ENCODE measurements at places on chromosomes 7 and 10.

DNA sequence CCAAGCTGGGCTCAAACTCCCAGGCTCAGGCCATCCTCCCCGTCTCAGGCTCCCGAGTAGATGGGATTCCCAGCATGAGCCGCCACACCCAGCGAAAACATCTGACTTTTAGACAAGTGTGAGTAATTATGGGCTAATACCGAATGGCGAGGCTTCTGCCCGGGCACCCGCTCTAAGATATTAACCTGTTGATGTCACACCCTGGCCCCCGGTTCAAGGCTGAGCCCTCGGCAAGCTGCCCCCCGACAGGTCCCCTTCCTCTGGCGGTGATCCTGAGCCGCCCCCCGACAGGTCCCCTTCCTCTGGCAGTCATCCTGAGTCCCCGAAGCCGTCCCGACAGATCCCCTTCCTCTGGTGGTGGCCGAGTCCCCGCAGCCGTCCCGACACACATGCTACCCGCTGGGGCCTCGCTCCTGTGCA, 5.2 kb downstream of the PSMG3 start:
- peak; percentile 88 for DNase-seq

DNA sequence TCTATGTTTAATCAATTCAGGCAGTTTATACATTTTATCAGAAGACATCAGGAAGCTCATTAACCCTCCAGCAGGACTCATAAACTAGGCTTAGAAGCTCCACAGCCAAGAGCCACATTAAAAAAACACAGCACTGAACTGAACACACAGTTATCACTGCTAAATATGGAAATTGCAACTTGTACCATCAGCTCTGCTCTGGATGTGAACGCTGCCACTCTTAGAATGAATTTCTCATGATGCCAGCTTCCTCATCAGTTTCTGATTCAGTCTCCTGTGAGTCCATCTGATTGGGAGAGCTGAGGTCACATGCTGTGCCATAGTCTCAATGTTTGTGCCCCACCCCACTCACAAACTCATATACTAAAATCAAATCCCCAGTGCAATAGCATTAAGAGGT, 17.1 kb upstream of the ING3 start:
- no peak for DNase-seq

DNA sequence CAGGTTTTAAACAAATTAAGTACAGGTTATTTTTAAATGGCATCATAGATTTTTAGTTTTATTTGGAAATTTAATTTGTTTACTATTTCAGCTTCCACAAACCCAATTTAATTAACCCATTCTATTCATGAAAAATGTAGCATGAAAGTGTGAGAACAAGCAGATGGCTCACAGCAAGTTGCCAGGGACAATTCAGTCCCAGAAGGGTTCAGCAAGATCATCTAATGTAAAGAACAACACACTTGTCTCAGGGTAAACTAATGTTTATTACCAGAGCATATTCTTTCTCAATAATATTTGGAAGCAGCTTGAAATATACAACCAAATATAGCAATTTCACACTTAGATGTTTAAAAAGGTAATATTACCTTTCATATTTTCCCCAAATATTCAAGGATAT, 166.9 kb upstream of the SLC13A1 start:
- DNase-seq: no peak

DNA sequence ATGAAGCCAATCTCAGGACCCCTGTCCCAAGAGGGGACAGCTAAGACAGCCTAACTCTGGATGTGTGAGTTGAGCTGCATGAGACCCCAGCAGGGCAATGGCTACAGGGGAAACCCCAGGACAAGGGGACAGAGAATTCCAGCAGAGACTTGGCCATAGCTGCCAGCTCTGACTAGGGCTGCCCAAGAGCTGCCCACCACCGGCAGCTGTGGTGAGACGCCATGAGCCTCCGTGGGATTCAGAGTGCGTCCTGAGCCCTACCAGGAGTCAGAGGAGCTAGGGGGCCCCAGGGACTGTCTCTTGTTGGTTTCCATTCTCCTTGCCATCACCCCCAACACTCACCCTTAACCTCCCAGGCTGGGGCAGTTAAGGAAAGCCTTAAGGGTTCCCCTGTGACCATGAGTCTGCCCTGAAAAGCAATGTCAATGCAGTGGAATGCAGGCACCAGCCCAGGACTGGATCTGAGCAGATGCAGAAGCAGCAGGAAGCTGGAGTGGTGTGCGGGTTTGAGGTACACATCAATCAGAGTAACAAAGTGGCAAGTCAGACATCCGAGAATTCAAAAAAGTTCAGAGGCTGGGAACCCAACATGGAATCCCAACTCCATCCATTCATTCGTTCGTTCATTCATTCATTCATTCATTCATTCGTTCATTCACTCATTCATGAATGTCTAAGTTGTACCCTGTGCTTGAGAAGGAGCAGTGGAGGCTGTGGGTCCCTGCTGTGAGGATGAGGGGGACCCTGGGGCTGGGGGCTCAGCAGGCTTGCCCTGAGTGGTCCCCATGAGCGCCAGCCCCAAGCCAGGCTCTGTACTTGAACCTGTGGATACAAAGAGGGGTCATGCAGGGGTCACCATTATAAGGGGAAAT, 52.9 kb downstream of the C10orf120 start:
- DNase-seq: peak; percentile 16
